DMS79 (cell line): ENCODE measurements at places on chromosomes 3 and 15.

- no peak for DNase-seq
Measured at GRCh38 chr15:40416056-40416455, 10.5 kb downstream of the IVD start.

DNA sequence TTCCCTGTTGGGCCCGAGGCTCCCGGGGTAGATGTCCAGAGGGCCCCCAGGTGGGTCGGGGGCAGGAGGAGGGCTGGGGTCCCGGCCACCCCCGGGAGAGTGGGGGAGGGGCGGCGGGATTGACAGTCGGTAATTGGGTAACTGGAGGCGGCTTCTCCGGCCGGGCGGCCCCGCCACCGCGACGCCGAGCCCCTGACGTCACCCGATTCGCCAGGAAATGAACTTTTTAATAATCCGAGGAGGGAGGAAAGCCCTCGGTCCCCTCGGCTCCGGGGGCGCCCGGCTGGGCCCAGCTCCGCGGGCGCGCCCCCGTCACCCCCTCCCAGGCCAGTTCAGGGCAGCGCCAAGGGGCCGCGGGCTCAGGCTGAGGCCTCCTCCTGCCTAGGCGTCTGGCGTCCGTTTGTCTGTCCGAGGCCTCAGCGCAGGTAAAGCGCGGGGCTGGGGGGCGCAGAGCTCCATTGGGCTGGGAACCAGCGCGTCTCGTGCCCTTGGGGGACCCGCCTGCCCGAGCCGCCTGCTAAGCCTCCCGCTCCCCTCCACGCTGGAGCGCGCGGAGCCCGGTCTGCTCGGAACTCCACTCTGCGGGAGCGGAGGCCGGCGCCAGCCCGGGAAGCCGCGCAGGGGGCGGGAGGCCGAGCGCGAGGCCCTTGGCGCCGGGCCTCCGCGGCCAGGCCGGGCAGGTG, 3.9 kb downstream of the GATA2 start:
- DNase-seq: peak; percentile 37

- DNase-seq: no peak
Measured at GRCh38 chr3:114218006-114218405, 19.4 kb downstream of the ZNF80 start.

DNA sequence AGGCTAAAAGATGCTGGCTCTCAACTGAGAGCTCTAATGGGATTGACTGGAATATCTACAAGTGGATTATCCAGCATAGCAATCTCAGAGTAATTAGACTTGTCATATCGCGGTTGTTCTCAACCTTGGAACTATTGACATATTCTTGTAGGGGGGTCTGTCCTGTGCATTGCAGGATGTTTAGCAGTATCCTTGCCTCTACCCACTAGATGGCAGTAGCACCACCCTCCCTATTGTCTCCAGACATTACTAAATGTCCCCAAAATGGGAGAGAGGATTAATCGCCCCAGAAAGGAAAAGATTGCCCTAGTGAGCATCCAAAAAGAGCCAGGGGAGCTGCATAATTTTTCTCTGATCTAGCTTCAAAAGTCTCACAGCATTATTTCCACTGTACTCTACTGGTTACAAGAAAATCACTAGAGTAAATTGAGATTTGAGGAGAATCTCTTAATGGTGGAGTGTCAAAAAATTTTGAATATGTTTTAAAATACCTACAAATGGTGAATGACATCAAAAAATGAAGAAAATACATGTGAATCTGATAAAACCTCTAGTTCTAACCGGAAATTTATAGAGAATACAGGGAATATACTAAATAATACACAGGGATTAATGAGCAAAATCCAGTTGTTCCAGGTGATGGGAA, 388.2 kb upstream of the AGTR1 start:
- no peak for DNase-seq

- no peak for DNase-seq
Measured at GRCh38 chr3:51729042-51729633, 22.3 kb downstream of the GRM2 start.

DNA sequence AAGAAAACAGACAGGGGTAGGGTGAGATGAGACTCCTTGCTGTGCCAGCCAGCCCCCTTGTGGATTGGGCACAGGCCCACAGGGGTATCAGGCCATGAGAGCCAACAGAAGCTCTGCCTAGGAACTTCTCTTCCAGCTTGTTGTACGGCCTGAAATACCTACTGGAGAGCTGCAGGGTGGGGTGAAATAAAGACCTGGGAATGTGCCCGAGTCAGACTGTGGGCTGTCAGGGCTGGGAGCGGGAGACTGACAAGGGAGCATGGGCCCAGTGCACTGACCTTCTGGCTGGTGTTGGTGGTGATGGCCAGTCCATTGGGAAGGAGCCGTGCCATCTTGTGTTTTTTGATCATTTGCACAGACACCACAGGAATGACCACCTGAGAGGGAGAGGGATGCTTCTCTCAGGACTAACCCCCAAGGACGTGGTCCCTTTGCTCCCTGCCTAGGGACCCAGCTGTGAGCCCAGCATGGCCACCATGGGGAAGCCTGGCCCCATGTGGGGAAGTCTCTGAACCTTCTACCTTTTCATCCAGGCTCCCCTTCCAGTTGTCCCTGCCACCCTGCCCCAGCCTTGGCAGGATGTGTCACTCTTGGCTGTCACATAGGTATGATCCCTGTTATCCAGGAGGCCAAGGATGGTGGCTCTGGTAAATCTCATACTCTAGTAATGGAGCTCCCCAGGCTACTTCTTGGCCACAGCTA, 30.7 kb downstream of the GRAMD2A start:
- DNase-seq: no peak

DNA sequence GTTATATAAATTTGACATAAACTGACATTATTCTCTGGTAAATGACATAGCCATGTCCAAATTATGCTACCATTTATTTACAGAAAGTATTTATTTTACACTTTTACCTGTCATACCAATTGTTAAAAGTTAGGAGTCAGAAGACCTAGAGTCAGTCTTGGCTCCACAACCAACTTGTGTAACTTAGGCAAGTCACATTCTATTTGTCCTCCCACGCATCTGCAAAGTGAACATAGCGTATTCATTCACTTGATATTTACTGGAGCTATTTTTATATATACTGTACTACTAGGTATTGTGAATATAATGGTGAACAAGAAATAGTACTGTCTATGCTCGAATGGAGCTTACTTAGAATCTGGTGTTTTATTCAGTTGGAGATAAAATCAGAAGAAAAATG, 78.7 kb downstream of the ZNF280D start:
- DNase-seq: no peak

DNA sequence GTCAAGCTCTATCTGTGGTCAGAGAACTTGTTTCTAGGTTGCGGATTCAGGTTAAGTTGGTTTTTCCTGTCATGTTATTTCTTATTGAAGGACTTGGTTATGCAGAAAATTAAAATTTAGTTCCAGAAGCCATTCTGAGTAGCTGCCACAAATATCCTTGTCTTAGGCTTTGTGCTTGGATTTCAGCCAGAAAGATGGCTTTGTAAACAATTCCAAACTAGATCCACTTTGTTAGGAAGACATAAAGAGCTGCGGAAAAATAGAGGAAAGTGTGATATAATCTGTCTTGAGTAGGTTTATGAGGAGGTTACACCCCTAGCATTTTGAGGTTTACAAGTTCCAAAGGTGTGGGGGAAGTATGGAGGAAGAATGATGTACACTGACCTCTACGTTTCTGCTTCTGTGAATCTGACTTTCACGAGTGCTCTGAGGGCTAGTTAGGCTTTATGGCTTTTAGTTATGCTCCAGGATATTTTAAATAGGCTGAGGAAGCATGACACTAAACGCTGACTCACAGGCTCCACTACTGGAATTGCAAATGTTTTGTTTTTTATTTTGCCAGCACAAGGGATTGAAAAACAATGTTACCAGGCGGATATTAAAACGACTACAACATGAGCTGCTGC, 46.3 kb upstream of the UTS2B start:
- no peak for DNase-seq

DNA sequence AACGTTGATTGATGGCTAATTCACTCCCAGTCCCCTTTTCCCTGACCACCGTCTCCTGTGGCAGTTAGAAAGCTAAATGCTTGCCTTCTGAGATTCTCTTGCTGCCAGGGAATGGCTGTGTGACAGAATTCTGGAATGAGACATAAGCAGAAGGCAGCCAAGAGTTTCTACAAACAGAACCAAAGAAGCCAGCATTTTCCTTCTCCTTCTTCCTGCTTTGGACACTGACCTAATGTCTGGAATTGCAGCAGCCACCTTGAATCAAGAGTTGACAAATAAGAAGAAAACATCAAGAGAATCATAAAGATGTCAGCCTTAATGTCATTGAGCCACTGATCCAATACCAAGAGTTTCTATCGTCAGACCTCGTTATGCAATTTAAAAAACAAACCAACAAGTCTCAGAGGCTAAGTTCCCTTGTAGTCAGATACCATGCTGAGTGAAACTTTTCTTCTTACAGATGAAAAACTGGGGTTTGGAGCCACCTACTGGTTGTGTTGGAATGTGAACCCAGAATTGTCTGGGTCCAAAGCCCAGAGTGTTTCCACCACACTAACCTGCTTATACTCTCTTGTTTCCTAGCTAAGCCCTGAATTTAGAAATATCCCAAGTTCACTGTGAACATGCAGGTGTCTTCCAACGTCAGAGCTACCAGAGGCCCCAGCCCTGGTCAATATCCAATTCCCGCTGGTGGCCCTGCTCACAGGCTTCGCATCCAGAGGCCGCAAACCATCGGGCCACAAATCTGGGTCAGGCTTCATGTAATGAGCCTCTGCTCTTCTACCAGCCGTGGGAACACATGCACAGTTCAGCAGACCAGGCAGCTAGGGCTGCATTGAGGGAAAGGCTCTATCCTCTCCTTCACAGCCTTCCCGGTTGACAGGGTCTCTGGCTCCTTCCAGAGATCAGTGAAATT, 42.5 kb downstream of the MCF2L2 start:
- peak; percentile 26 for DNase-seq

- no peak for DNase-seq
Measured at GRCh38 chr3:45616158-45616557, 21.6 kb downstream of the LIMD1 start.
